ENCODE measurements at places on chromosomes 2 and 18.

GRCh38 chr2:233117351-233117750 is 57.2 kb downstream of the INPP5D start:
- no peak for DNase-seq

DNA sequence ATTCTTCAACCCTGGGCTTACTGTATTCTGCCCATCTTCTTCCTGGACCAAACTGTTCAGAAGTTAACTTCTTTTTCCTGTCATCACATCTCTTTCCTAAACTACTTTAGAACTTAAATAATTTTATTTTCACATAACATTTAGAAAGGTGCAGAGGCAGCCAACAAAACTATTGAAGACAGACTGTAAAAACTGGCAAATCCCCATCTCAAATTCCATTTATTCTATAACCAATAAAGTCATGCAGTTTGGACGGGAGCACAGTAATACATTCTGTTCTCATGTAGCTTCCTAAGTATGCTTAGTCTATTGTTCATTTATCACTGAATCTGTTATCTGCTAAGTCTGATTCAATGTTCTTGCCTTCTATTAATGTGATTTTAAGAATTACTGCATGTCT is 99.1 kb downstream of the SMAD2 start:
- DNase-seq, result no peak

DNA sequence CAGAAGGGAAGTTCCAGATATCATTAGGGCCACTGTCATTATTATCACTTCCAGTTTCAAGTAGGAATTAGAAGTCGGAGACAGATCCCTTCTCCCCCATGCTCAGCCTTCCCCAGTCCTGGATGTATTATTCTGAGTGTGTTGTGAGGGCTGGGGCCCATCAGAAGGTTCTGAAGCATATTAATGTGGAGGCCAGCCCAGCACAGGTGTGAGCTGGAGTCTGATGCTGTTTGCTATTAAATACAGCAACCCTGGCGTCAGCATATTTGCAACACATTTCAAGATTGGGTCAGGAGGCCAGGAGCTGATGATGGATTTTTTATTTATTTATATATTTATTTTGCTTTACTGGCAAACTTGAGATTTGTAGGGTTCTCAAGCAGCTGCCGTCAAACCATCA is 195.2 kb downstream of the NRP2 start:
- no peak for DNase-seq

GRCh38 chr2:210544831-210545230 is 11.6 kb upstream of the CPS1 start:
- DNase-seq, result no peak

- no peak for DNase-seq
Measured at GRCh38 chr2:157849591-157849990, 26.5 kb downstream of the ACVR1 start.

- DNase-seq, result no peak
Measured at GRCh38 chr2:12164689-12165088, 418.3 kb downstream of the LPIN1 start.

GRCh38 chr2:204749319-204749718 is 204.0 kb downstream of the PARD3B start:
- no peak for DNase-seq
